ENCODE measurements at places on chromosomes 1 and 21.

DNA sequence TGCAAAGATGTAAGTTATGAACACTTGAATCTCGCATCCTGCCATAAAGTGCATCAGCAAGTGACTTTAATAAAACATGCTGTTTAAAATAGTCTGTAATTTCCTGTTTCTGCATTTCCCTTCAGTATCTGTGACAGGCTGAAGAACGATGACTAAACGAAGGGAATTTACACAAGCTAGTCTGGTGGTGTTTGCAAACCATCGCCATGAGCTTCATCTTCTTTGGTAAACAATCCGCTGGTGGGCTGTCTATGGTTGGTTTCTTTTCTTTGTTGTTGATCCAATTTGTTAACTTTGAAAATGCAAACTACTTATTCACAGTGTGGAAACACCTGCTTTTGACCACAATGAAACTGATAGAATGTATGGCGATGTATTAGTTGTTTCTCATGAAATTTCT lies 13.9 kb downstream of the SERTAD4 start:
- no peak for DNase-seq

GRCh38 chr1:5343256-5344020 lies 648.8 kb downstream of the NPHP4 start:
- DNase-seq = no peak

DNA sequence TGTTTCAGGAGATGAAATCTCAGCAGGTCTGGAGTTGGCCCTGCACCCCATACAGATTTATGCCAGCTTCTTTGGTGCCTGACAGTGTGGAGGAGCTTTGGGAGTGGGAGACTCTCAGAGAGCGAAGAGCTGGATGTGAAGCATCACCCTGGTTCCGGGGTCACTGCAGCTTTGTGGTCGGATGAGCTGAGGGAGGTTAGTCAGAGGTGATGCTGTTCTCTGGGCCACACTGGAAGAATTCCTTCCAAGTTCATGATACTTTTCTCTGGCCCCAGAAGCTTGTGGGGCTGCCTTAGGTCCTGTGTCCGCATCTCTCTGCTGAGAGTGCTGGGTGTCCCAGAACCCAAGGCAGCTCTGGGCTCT lies 467.8 kb downstream of the CAMTA1 start:
- no peak for DNase-seq

DNA sequence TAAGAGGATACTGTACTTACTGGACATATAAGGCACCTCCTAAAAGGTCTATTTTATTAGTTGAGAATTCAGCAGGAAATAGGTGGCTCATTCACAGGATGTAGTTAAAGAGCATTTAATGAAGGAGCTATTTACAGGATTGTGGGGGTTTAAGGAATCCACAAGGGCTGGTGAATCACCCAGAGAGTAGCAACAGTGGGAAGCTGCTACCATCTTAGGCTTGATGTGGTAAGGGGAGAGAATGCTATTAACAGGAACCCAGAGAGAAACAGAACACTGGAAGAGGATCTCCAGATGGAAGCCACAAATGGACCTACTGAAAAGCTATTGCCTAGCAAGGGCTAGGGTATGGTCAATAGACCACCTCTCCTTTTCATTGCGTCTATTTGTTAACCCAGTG lies 52.0 kb upstream of the COL11A1 start:
- DNase-seq = no peak

DNA sequence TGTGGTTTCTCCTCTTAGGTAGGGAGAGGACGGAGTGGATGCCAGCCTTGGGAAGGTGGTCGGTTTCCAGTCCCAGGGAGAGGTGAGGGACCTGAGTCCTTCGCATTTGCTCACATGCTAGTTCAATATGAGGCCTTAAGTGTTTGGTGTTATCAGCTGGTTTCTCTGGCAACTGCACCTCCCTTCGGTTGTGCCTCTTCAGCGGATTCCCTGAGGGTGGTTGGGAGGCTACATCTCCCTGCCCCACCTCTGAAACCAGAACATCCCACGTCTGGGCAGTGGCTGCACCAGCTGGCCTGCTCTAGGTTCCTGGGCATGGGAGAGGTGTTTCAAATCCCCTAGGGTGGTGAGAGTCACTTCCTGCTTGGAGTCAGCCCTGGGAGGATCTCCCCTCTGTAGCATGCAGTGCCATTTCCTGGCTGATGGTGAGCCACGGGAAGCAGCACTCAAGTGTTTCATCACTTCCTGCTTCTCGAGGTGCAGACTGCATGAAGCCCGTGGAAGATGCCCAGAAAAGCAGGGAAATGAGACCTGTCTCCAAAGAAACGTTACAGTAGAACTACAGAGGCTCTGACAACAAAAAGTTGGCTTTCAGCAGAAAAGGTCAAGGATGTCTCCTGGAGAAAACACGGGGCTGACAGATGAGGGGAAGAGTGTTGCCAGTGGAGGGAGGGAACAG lies 4.5 kb downstream of the TMEM125 start:
- DNase-seq = no peak

- DNase-seq = no peak
Measured at GRCh38 chr1:147558045-147558444, 16.7 kb downstream of the BCL9 start.

GRCh38 chr1:225617956-225618355 lies 35.0 kb downstream of the ENAH start:
- no peak for DNase-seq

- DNase-seq = no peak
Measured at GRCh38 chr1:76302711-76303339, 228.3 kb downstream of the ST6GALNAC3 start.

DNA sequence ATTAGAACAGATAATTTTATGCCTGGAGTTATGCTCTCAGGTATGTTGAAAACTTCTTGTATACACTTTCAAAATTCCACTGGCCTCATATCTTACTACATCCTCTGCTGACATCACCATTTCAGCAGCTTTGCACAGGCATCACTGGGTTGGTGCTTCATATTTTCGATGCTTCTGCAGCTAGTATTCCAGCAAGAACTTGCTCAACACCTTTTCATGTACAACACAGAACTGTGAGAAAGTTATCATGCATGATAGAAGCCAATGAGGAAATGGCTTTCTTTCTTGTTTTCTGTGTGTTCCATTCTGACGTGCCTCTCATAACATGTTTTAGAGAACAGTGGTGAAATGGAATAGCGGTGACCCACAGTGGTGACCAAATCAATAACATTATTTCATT lies 5.1 kb upstream of the GBP5 start:
- DNase-seq = no peak

- DNase-seq = no peak
Measured at GRCh38 chr1:168312718-168313604, 32.3 kb downstream of the TBX19 start.

DNA sequence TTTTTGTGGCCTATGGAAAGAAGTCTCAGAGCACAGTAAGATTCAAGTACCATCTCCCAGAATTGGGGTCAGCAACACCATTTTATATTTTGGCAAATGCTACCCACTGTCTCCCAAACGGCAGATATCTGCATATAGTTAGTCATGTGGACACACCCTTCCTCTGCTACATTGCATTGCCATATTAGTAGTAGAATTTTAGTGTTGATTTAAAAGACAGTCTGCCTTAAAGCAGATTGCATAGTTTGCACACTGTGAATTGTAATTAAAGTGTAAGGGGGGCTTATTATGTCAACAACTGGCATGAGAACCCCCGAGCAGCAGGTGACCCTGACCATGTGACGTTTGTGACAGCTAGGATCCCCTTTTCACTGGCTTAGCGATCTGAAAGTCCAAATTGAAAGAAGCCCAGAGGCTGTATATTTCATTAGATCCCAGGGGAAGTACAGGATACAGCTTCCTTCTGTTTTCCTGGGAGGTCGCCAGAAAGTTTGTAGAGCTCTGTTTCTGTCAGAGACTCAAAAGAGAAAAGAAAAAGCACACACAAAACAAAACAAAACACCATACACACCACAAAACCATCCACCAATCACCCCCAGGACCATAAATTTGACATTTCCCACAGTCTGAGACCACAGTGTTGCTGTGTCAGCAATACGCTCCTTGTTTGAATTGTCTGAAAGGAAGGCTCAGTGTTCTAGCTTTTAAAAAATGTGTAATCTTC lies 172.4 kb downstream of the NFIA start:
- no peak for DNase-seq

All from amygdala (tissue), 56 donors.